ENCODE measurements at places on chromosomes 5 and 9. TPM values are rescaled to one million over a fixed set of nuclear protein-coding genes. Genes with fewer than 3 reads are reported as not detected.

MRPS30 gene
- total RNA-seq = 50.4 TPM

ASB6 gene
- total RNA-seq = 21.8 TPM

SPINK6 gene
- total RNA-seq = not detected

GRCh38 chr5:110219769-110220168 is 506.7 kb downstream of the TMEM232 start:
- no peak overlapping the region for H3K4me3 ChIP-seq
- no peaks in the 10 kb centered on the region for H3K36me3 ChIP-seq
- no peak for DNase-seq
- H3K27me3 ChIP-seq = no peaks in the 10 kb centered on the region
- no peaks in the 10 kb centered on the region for H3K4me1 ChIP-seq
- H3K27ac ChIP-seq = no peak overlapping the region

DNA sequence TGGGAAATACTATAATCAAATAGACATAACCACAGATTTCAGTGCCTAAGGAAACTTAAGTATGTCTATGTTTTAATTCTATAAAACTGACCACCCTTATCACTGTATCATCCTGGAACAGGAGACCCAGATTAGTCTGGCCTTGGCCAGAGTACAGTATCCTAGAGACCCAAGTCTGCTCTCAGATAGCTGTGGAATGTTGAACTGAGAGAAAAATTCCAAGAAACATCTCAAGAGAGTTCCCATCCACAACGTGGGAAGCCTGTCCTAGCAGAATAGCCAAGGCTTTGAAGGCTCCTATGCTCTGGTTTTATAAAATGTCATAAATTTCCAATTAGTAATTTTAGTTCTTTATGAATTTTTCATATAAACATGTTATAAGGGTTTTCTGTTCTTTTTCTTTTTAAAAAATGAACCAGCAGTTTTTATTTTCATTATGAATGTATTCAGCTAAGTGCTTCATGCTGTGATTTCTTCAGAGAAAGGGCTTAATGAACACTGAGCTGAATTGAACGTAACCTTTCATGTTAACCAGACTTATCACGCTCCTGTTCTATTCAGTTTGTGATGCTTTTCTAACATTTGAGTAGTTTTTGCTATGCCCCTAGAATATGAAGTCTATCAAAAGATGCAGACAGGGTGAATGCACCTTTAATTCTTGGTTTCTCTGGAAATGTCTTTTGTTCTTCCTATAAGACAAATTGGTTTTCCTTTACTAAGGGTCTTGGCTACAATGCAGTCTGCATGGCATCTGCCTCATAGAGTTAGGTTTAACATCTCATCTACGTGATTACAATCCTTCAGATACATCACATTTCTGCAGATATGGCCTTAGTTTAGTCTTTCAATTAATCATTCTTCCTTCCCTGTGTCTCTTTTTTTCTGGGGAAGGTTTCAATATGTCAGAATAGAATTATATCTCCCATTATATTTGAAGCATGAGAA is 230.8 kb downstream of the CYLC2 start:
- no peak for DNase-seq
- no peaks in the 10 kb centered on the region for H3K4me1 ChIP-seq
- no peak overlapping the region for H3K27ac ChIP-seq
- no peak overlapping the region for H3K4me3 ChIP-seq

GRCh38 chr5:95424016-95424415 is 32.9 kb downstream of the FAM81B start:
- no peak overlapping the region for H3K27ac ChIP-seq
- no peaks in the 10 kb centered on the region for H3K4me1 ChIP-seq
- no peaks in the 10 kb centered on the region for H3K27me3 ChIP-seq
- no peaks in the 10 kb centered on the region for H3K36me3 ChIP-seq
- no peak overlapping the region for H3K4me3 ChIP-seq

DNA sequence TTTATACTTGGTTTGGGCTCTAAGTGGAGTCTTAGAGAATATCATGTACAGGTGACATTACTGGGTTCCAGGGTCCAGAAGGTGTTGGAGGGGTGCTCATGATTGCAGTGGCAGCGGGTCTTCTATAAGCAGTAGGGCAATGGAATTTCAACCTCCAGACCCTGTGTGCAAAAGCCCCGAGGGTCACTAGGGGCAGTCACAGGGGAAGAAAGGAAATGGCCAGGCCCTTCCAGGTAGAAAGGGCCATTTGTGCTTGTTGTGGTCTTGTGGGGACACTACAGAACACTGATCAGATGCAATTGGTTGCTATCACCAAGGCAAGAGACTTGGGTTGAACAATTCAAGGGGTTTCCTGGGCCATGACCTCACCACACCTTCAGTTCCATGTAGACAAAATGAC is 283.4 kb downstream of the GADD45G start:
- peaks cover 5% of the 10 kb centered on the region for H3K4me1 ChIP-seq
- DNase-seq = no peak
- no peaks in the 10 kb centered on the region for H3K27me3 ChIP-seq
- no peaks in the 10 kb centered on the region for H3K36me3 ChIP-seq
- H3K27ac ChIP-seq = no peak overlapping the region
- no peak overlapping the region for H3K4me3 ChIP-seq

TMEFF1 gene
- not detected for total RNA-seq

LRRC70 gene
- total RNA-seq = 1.8 TPM

- H3K27me3 ChIP-seq = peaks cover 87% of the 10 kb centered on the region
- H3K4me1 ChIP-seq = peaks cover 13% of the 10 kb centered on the region
- no peak for DNase-seq
- H3K4me3 ChIP-seq = no peak overlapping the region
- no peaks in the 10 kb centered on the region for H3K36me3 ChIP-seq
- H3K27ac ChIP-seq = no peak overlapping the region
Observed at GRCh38 chr9:126756876-126757415, 47.9 kb upstream of the ZBTB43 start.

GARIN3 gene
- not detected for total RNA-seq

PCDHA1 gene
- total RNA-seq = not detected

Measured in transverse colon (tissue), 4 donors.